T-helper 17 cell (primary cell): ENCODE measurements at places on chromosomes 3 and 15.

- DNase-seq = no peak
These were observed 430.7 kb upstream of the CFAP20DC start for GRCh38 chr3:59480486-59480995.

DNA sequence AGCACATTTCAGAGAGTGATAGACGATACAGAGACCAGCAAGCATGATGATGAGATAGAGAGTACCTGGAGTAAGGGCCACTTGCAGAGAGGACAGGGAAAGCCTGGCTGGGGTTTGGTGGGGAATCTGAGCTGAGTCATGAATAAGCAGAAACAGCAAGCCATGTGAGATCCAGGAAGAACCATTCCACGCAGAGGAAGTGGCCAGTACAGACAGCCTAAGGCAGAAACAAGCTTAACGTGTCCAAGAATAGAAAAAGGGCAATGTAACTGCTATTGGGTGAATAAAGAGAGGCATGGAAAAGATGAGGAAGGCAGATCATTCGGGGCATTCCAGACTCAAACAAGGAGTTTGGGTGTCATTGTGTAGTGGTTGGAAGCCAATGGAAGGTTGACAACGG lies 816.3 kb upstream of the CFAP20DC start:
- DNase-seq = no peak

DNA sequence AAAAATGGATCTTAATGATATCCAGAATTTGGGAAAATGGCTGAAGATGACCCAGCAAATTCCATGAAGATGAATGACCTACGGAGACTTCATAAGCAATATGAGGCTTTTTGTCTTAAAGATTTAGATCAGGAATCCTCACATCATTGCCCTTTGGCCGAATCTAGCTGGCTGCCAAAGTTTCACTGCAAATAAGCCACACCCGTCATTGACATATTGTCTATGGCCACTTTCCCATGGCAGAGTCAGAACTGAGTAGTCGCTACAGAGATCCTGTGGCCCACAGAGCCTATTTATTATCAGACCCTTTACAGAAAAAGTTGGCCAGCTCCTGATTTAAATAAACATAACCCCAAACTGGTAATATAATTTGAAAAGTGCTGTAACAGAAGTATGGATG lies 307.4 kb upstream of the RARB start:
- no peak for DNase-seq

- no peak for DNase-seq
These were observed 12.3 kb upstream of the NR1I2 start for GRCh38 chr3:119769394-119770149.

DNA sequence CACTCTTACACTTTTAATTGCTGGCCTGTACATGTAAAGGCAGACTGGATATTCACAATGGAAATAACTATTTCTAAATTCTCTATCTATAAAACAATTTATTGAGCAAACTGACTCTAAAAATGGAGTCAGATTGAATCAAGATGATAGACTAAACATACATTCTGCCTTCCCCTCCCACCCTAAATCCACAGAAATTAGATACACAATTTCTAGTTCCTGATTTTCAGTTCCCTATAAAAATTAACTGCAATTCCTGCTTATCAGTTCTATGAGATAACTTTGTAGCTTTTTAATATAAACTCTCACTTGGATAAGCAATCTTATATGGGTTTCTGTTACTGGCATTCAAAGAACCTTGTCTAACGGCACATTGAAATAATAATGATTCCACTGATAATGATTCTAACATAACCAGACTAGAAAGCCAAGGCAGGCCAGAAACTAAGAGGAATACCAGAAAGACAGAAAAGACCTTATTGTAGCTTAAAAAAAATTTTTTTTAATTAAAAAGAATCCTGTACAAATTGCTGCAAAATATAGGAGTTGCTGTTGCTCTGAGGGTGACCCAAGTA lies 33.1 kb downstream of the TBC1D5 start:
- DNase-seq = no peak

DNA sequence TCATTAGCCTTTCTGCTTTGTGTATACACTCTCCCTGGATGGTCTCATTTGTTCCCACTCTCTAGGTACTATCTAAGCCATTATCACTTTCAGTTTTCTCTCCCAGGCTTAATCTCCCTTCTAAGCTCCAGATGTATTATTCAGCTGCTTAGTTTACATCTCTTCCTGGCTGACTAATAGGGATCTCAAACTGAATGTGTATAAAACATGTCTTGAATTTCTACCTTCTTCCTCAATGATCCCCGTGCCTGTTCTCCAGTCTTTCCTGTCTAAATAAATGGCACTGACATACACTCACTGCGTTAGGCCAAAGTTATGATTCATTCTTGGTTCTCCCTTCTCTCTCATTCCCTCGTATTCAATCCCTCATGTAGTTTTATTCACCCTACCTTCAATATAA lies 127.3 kb downstream of the NR2F2 start:
- no peak for DNase-seq

GRCh38 chr3:17411157-17411877 lies 331.1 kb downstream of the TBC1D5 start:
- DNase-seq = no peak

GRCh38 chr3:111072031-111072921 lies 660 bp downstream of the NECTIN3 start:
- no peak for DNase-seq

DNA sequence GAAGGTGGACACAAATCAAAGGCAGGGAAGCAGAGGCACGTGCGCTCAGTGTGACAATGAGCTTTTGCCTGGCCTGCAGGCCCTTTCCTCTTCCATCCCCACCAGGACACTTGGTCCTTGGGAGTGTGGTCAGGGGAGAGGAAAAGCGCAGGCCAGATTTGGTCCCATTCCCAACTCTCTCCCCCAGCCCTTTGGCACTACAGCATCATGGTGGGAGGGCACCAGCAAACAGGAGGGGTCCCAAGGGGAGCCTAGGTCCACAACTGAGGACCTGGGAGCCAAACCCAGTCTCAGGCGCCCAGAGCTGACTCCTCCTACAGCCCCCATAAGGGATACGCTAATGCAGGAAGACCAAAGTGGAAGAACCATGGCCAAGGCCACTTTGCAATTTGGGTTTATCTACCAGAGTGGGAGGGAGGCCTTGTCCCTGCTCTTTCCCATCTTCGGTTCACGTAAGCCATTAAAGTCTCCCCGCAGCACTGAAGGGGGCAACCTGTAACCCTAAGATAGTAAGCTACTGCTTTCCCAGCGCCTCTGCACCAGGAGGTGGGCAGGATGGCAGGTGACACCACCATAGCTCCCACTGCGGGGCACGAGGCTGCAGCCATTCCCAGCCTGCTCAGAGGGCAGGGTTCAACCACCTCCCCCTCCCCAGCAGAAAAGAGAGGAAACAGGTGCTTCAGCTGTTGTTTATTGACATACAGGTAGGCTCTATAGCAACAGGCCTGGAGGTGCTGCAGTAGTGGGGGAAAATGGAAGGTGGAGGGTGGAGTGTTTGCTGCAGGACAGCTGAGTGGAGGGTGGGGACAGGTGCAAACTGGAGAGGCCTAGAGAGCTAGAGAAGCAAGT lies 993 bp upstream of the GRAMD2A start:
- DNase-seq = no peak

- DNase-seq = no peak
These were observed 353.6 kb downstream of the CNTN4 start for GRCh38 chr3:2452249-2452648.

DNA sequence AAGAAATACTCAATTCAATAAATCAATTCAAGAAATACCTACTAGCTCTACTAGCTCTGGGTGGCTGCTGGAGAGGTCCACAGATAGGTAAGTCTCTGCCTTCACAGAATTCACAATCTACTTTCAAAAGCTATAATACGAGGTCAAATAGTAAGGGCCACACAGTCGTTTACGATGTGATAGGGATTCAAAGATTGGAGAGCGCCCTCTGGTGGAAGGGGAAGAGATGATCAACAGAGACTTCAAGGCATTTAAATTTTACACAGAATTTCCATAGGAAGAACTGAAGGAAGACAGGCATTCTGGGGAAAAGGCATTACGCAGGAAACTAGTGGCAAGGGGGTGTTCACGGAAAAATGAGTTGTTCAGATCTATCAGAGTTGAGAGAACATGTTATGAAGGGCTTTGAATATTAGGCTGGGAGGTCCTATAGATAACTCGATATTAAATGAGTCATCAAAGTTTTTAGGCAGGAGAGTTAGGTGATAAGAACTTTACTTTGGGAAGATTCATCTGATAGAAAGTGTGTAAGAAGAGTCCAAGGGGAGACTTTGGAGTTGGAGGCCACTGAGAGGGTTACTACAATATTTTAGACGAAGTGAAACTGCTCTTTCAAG lies 128.8 kb downstream of the FRMD5 start:
- peak; percentile 20 for DNase-seq

DNA sequence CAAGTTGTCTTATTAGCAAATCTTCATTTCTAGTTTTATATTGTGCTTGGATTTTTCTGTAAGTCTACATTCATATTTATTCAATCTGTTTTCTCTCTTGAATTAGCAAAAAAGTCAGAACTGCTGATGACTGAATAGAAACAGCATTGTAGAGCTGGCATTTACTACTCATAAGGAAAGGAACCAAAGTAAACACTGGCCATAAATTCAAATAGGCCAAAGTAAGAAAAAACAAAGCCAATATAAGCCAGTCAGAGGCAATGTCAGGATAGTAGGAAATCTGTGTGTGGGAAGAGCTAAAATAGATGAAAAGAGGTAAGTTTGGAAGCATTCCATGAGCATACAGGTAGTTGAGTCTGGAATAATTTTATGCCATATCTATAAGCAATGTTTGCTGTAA lies 307.2 kb upstream of the SLITRK3 start:
- no peak for DNase-seq

DNA sequence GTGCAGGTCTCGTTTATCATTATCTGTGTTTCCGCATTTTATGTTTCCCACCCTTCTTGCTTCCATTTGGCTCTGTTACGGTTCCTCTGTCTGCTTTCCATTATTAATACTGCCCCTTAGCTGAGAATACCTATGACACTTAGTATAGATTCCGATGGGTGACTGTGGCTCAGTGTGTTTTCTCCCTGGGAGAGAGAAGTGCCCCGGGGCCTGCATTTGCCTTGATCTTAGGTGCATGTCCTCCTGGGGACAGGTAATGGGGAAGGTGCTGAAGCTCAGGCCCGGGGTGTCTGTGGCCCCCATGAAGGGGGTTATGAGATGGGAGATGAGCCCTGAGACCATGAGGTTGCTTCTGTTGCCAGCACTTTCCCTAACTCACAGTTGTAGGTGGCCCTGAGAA lies 43.4 kb upstream of the PCSK6 start:
- DNase-seq = no peak

- no peak for DNase-seq
These were observed 732.4 kb upstream of the DPPA4 start for GRCh38 chr3:110069761-110070160.

GRCh38 chr15:89774492-89774891 lies 1.6 kb upstream of the MESP2 start:
- no peak for DNase-seq

DNA sequence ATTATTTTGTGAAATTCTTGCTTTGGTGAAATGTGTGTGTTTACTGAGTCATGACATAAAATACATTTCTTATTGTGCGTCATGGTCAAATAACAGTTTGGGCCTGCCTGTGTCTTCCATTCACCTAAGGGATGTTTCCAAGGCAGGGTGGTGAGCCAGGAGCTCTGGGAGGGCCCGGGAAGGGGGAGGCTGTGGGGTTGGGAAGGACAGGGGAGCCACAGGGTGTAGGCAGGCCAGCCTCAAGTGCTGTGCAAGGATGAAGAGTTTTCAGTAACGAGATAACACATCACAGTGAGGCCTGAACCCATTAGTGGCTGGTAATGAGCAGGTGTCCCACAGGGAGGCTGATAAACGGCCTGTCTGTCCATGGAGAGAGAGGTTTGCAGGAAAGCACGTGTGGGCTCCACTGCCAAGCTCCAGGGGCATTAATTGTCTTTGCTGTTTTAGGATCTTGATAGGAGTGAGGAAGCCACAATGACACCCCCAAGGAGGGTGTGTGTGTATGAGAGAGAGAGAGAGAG lies 35.6 kb upstream of the SEC13 start:
- no peak for DNase-seq

DNA sequence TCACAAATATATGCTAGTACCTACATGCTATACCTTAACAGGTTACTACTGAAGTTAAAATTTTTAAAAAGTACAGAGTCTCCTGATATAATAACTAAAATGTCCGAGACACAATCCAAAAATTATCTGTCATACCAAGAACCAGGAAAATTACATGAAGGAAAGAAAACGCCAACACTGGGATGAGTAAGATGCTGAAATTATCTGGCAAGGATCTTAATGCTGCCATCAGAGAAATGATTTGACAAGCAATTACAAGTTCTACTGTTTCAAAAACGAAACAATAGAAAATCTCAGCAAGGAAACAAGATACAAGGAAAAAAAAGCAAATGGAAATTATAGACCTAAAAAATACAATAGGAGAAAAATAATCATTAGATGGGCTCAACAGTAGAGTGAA lies 92.5 kb downstream of the UBE3A start:
- DNase-seq = no peak

- DNase-seq = no peak
These were observed 555.5 kb upstream of the CFAP20DC start for GRCh38 chr3:59605318-59605717.

GRCh38 chr3:32620611-32621310 lies 50.1 kb upstream of the DYNC1LI1 start:
- no peak for DNase-seq

DNA sequence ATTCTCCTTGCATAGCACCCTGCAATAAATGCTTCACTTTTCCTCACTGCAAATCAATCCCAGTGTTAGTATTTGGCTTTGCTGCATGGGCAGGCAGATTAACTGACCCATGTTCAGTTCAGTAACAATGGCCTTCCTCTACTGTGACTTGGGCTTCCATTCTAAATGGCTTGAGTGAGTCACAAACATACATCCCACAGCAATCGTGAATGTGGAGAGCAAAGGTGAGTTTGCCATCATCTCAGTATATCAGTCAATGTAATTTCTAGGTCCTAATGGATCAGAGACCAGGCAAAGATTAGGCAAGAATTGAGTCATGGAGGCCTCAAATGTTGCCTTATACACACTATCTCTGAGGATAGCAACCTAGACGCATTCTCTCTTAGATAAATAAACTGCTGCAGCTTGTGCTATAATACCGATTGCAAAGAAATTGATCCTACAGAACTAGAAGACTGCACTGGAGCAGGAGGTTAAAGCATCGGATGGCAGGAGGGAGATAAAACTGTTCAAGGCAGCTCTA lies 8.3 kb upstream of the ATP8B4 start:
- no peak for DNase-seq

DNA sequence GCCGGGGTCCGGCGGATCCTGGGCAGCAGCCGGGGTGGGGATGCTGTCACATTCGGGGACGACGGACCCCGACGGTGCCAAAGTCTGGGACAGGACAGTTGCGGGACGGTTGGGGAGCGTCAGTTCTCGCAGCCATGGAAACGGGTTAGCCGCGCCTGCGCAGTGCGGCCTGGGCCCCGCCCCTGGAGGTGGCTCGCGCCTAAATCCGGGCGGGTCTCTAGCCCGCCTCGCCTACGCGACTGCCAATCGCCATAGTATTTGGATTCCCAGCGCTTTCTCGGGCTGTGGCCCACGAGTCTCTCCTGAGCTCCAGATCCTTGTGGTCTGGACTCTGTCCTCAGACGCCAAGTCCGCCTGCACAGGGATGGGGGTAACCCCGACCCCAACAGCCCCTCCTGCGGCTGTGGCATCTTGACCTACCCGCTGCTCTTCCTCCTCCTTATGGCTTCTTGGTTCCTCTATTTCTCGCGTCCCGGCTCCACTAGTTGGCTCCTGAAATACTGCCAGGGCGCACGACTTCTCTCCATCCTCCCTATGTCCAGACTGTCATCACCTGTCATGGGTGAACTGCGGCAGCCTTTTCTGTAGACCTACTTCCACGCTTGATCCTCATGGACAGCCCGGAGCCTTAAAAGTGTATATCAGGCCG lies at the start of gene ZMYND10:
ZMYND10 (minus strand) TSS at position 147 of the 649 bp plus-strand sequence. CDS start 153 bp downstream, outside the sequence.
- DNase-seq = peak; percentile 70
